ENCODE measurements at places on chromosomes 4 and X. TPM values are rescaled to one million over a fixed set of nuclear protein-coding genes. Genes with fewer than 3 reads are reported as not detected.

- no peak overlapping the region for H3K4me3 ChIP-seq
- peaks cover 1% of the 10 kb centered on the region for H3K27me3 ChIP-seq
- H3K36me3 ChIP-seq, result no peaks in the 10 kb centered on the region
- no peak overlapping the region for H3K27ac ChIP-seq
- DNase-seq, result no peak
Measured at GRCh38 chrX:40468033-40468846, 112.5 kb upstream of the ATP6AP2 start.

GRCh38 chrX:46876901-46877300, 35.3 kb upstream of the JADE3 start:
- no peaks in the 10 kb centered on the region for H3K27me3 ChIP-seq
- peaks cover 2% of the 10 kb centered on the region for H3K36me3 ChIP-seq
- no peak for DNase-seq
- H3K27ac ChIP-seq, result no peak overlapping the region
- peaks cover 15% of the 10 kb centered on the region for H3K4me1 ChIP-seq

RBM46 gene
- not detected for total RNA-seq

- H3K27ac ChIP-seq, result no peak overlapping the region
- H3K27me3 ChIP-seq, result no peaks in the 10 kb centered on the region
- no peaks in the 10 kb centered on the region for H3K4me1 ChIP-seq
- H3K4me3 ChIP-seq, result no peak overlapping the region
- no peak for DNase-seq
Measured at GRCh38 chrX:131270080-131270479, 19.0 kb downstream of the IGSF1 start.

DNA sequence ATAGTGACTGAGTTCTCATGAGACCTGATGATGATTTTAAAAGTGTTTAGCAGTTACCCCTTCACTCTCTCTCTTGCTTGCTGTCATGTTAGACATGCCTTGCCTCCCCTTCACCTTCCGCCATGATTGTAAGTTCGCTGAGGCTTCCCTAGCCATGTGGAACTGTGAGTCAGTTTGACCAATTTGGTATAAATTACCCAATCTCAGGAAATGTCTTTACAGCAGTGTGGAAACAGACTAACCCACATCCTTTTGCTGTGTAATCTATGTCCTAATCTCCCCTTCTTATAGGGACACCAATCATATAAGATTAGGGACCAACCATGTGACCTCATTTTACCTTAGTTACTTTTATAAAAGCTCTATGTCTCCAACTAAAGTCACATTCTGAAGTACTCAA, 677.8 kb downstream of the ADGRL3 start:
- no peaks in the 10 kb centered on the region for H3K36me3 ChIP-seq
- H3K27me3 ChIP-seq, result no peaks in the 10 kb centered on the region
- H3K27ac ChIP-seq, result no peak overlapping the region
- H3K4me1 ChIP-seq, result no peaks in the 10 kb centered on the region
- DNase-seq, result no peak

- no peak overlapping the region for H3K27ac ChIP-seq
- H3K27me3 ChIP-seq, result no peaks in the 10 kb centered on the region
- no peaks in the 10 kb centered on the region for H3K36me3 ChIP-seq
- no peaks in the 10 kb centered on the region for H3K4me1 ChIP-seq
Measured at GRCh38 chr4:10808591-10808990, 124.0 kb upstream of the CLNK start.

MXRA5 gene
- 26.4 TPM for total RNA-seq

- DNase-seq, result no peak
- H3K4me1 ChIP-seq, result peaks cover 35% of the 10 kb centered on the region
- no peaks in the 10 kb centered on the region for H3K36me3 ChIP-seq
- H3K27ac ChIP-seq, result peak overlapping the region; percentile 78
- no peak overlapping the region for H3K4me3 ChIP-seq
Measured at GRCh38 chrX:150201391-150201790, 161.7 kb upstream of the MAMLD1 start.

PABPC4L gene
- 4.3 TPM for total RNA-seq

- no peak overlapping the region for H3K4me3 ChIP-seq
- no peaks in the 10 kb centered on the region for H3K4me1 ChIP-seq
- DNase-seq, result peak; percentile 53
- H3K27me3 ChIP-seq, result no peaks in the 10 kb centered on the region
- H3K27ac ChIP-seq, result no peak overlapping the region
Measured at GRCh38 chrX:69795702-69796101, 179.8 kb downstream of the EDA start.

DNA sequence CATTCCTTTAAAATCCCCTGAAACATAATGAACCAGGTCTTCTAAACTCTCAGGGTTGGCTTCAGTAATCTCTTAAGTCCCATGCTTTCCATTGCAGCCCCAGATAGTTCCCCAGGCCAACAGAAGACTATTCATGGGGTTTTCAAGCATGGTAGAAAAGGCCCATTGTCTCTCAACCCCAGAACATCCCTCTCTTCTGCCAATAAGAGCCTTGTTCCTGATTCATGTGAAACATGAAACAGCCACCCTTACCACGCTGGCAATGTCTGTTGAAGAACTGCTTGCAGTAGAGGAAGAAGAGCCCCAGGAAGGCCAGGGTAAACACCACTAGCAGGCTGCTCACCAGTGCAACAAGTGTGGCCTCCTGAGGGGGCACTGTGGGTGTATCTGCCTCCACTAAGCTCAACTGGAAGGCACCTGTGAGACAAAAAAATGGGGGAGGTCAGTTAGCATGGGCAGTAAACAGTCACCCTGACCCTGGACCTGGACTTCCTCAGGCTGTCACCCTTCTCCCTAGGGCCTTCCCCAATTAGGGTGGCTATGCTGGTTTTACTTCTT, 36.4 kb downstream of the EDA2R start:
- H3K4me3 ChIP-seq, result no peak overlapping the region
- H3K27me3 ChIP-seq, result no peaks in the 10 kb centered on the region
- H3K27ac ChIP-seq, result no peak overlapping the region
- H3K4me1 ChIP-seq, result no peaks in the 10 kb centered on the region
- peaks cover 1% of the 10 kb centered on the region for H3K36me3 ChIP-seq
- no peak for DNase-seq

SLIT2 gene
- total RNA-seq, result 41.3 TPM

GRCh38 chr4:79759793-79760192, 313.2 kb downstream of the ANTXR2 start:
- H3K4me1 ChIP-seq, result no peaks in the 10 kb centered on the region
- DNase-seq, result no peak
- no peak overlapping the region for H3K27ac ChIP-seq
- no peaks in the 10 kb centered on the region for H3K36me3 ChIP-seq
- H3K27me3 ChIP-seq, result peaks cover 2% of the 10 kb centered on the region
- no peak overlapping the region for H3K4me3 ChIP-seq

RAB40A gene
- total RNA-seq, result 0.45 TPM

RIPPLY1 gene
- not detected for total RNA-seq

- no peaks in the 10 kb centered on the region for H3K36me3 ChIP-seq
- H3K4me3 ChIP-seq, result no peak overlapping the region
- peaks cover 11% of the 10 kb centered on the region for H3K27me3 ChIP-seq
- DNase-seq, result peak; percentile 51
Measured at GRCh38 chrX:784829-785228, 154.2 kb downstream of the SHOX start.

FAM9C gene
- total RNA-seq, result not detected

GRCh38 chrX:22056235-22056634, 24.1 kb downstream of the PHEX start:
- no peak for DNase-seq
- H3K4me1 ChIP-seq, result peaks cover 16% of the 10 kb centered on the region
- H3K27me3 ChIP-seq, result no peaks in the 10 kb centered on the region
- H3K4me3 ChIP-seq, result no peak overlapping the region
- no peak overlapping the region for H3K27ac ChIP-seq
- H3K36me3 ChIP-seq, result no peaks in the 10 kb centered on the region

BMX gene
- not detected for total RNA-seq

DNA sequence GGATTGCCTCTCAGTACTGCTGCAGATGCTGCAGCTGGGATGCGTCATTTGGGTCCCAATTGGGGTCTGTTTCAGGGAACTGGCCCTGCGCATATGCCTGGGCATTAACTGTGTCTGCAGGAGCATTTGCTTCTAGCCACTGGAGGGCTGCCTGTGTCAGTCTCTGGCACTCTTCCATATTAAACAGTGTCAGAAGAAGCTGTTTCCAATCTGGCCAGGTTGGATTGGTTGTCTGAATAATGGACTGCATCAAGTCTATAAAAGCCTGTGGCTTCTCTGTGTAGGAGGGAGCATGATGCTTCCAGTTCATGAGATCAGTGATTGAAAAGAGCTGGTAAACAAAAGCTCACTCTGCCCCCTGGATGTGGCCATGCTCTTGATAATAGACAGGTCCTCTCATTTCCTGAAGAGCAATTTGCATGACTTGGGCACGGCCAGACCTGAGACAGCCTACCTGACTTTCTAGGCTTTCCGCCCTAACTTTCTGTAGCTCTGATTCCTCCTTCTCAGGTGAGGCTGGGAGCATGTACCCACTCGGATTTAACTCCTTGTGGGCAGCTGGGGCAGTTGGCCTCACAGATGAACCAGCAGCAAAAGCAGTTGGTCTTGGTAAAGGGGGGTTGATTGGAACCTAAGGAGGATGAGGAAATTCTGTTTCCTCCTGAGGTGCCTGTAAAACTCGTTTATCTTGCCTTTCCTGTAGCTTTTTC, 29.2 kb downstream of the SULT1E1 start:
- H3K4me3 ChIP-seq, result no peak overlapping the region
- H3K27ac ChIP-seq, result no peak overlapping the region
- no peak for DNase-seq
- H3K36me3 ChIP-seq, result no peaks in the 10 kb centered on the region

DNA sequence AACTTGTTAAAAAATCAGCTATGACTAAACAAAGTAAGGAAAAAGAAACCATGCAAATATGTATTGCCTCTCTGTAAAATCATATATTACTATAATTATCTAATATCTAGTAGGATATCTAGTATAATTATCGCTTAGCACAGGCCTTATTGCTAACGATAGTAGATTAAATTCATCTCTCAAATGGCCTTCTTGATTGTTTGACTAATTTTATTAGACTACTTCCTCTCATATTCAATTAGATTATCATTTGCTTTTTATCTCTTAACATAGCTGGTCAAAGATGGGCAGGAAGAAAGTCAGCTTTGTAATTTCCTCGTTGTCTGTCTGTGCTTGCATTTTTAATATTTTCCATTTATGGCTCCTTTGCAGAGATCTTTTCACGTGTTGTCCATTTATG, 21.9 kb upstream of the HPGDS start:
- no peak overlapping the region for H3K4me3 ChIP-seq
- no peaks in the 10 kb centered on the region for H3K27me3 ChIP-seq
- H3K27ac ChIP-seq, result no peak overlapping the region
- H3K36me3 ChIP-seq, result peaks cover 4% of the 10 kb centered on the region
- H3K4me1 ChIP-seq, result peaks cover 20% of the 10 kb centered on the region

GRCh38 chrX:19174401-19175025, 52.2 kb upstream of the ADGRG2 start:
- H3K36me3 ChIP-seq, result no peaks in the 10 kb centered on the region
- DNase-seq, result no peak
- H3K4me3 ChIP-seq, result no peak overlapping the region
- H3K27ac ChIP-seq, result no peak overlapping the region
